Fibroblast of lung (primary cell): ENCODE measurements at places on chromosomes 16 and 17. TPM values are rescaled to one million over a fixed set of nuclear protein-coding genes. Genes with fewer than 3 reads are reported as not detected.

Gene ESRP2
- total RNA-seq, result under 0.01 and 0.17 TPM in 2 replicates

Gene CASKIN1
- total RNA-seq, result 0.17 and 0.26 TPM in 2 replicates

Gene TBC1D3K
- not detected in 2 replicates for total RNA-seq

Gene KCNH6
- not detected in 2 replicates for total RNA-seq

DNA sequence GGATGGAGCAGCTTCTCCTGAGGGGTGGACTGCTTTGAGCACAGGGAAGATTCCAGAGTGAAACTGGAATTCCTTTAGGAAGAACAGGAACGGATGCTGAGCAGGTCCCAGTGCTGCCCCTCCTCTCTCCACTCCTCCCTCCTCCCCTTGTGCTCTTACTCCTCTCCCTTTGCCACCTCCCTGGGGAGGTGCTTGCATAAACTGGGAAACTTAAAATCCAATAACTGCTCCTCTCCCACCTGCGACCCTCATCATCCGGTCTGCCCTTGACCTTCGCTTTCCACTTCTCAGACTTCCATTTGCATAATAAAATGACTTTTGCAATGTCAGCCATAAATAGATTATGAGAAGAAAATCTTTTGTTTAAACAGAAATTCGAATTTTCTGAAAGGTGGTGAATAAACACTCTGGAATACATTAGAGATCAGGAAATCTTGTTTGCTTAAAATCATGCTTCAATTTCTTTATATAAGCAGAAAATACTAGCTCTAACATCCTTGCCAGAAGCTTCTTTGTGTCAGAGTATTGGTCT, 23.7 kb downstream of the HSBP1 start:
- peaks cover 6% of the 10 kb centered on the region for H3K4me1 ChIP-seq
- H3K27ac ChIP-seq, result no peak overlapping the region
- DNase-seq, result no peak

DNA sequence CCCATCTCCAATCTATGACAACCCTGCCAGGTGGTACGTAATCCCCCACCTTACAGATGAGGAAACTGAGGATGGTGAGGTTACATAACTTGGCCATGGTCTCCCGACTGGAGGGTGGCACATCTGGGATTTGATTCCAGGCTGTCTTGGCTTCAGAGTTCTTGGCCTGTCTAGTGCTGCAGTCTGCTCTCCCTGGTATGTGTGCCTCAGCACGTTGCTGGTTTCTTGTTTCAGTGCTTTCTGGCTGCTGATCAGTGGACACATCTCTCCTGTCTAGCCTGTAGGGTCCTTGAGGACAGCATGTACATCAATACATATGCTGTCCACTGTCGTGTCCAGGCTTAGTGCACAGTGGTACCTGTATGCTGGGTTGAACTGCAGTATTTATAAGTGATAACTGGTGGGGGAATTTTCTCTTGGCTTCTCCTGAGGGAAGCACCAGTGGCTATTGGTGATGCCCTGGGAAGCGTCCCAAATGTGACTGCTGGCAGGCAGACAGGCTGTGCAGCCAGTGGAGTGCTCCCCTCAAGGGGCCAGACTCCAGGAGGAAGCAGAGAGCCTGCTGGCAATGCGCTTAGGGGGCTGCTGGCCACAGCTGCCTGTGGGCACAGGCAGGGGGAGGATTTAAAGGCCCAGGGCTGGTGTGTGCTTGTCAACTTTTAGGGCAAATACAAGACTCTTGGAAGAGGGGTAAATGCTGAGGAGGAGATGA, 14.4 kb downstream of the CTRL start:
- H3K4me3 ChIP-seq, result no peak overlapping the region
- H3K27me3 ChIP-seq, result no peaks in the 10 kb centered on the region
- H3K36me3 ChIP-seq, result peaks cover 1% of the 10 kb centered on the region
- no peak for DNase-seq

GRCh38 chr17:31400481-31400950, 9.0 kb downstream of the RAB11FIP4 start:
- no peaks in the 10 kb centered on the region for H3K4me1 ChIP-seq
- H3K27ac ChIP-seq, result no peak overlapping the region
- no peak overlapping the region for H3K4me3 ChIP-seq
- H3K27me3 ChIP-seq, result peaks cover 2% of the 10 kb centered on the region
- H3K36me3 ChIP-seq, result no peaks in the 10 kb centered on the region

DNA sequence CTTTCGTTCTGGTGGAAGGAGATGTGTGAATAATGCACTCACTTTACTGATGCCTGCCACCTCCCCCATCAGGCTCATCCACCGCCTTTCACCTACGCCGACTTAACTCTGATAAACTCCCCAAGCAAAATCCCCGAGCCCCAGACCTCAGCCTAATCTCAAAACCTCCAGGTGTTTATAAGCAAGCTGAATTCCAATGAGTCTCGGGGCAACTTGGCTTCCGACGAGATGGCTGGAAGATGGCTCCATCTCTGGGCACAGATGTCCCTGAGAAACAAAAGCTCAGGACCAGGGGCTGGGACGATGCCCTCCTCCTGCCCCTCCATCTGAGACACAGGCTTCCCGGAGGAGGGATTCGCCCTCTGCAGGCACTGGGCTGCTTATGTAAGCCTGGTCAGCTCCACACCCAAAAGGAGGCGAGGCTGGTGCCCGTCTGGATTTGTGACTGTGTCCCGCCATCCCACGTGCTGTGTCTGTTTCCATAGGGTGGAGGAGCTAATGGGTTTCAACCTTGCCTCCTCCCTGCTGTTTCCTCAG, 386.4 kb upstream of the TNRC6C start:
- H3K36me3 ChIP-seq, result no peaks in the 10 kb centered on the region
- peaks cover 19% of the 10 kb centered on the region for H3K27me3 ChIP-seq
- DNase-seq, result no peak
- no peak overlapping the region for H3K4me3 ChIP-seq

DNA sequence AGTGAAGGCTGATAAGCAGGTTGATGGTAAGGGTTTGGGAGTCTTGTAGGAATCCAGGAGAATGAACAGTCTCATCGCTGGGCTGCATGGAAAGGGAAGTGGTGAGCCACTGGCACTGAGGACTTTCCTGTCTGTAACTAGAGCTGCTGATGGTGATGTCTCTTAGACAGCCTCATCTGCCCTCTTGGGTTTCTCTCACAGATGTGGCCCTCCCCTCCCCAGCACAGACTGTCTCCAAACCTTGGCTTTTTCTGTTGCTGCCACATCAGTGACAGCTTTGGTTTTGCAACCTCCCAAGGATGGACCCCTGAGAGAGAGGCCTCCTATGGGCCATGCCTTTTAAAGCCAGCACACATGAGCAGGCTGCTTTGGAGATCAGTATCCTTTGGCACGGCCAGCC, 16.9 kb downstream of the PLCG2 start:
- no peaks in the 10 kb centered on the region for H3K27me3 ChIP-seq
- no peak for DNase-seq

DNA sequence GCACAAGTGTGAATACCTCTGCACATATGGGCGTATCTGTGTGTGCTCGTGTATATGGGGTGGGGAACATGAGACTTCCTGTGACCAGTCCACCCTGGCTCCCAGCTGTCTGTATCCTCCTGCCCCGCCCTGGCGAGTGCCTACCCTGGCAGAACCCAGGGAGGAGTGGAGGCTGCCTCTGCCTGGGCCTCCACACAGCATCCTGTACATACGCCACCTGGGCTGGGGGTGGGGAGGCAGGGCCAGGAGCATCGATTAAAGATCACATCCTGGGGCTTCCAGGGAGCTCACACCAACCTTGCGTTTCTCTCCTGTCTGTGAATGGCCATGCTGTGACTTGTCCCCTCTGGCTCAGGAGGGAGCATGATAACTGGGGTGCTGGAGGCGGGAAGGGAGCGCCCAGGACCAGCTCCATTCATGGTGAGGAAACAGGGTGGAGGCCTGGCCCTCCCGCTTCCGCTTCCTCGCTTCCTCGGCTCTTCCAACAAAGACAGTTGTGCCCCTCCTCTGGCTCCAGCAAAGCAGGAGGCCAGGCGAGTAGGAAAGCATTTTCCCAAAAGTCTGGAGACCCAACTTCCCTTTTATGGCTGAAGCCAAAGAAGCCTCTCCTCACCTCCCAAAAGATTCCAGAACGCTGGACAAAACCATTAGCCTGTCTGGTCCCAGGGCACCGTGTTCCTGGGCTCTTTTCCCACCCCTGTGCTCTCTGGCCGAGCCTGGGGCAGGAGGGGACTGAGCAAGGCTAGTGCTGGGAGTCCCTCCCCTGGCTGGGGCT, 22.9 kb downstream of the ADAM11 start:
- H3K27ac ChIP-seq, result no peak overlapping the region
- no peaks in the 10 kb centered on the region for H3K36me3 ChIP-seq
- peaks cover 2% of the 10 kb centered on the region for H3K4me1 ChIP-seq
- H3K4me3 ChIP-seq, result no peak overlapping the region

- H3K27me3 ChIP-seq, result no peaks in the 10 kb centered on the region
- H3K27ac ChIP-seq, result peak overlapping the region; percentile 53
- peak; percentile 97 for DNase-seq
- peaks cover 13% of the 10 kb centered on the region for H3K4me1 ChIP-seq
- no peaks in the 10 kb centered on the region for H3K36me3 ChIP-seq
Measured at GRCh38 chr16:15502041-15502725, 67.8 kb downstream of the BMERB1 start.

DNA sequence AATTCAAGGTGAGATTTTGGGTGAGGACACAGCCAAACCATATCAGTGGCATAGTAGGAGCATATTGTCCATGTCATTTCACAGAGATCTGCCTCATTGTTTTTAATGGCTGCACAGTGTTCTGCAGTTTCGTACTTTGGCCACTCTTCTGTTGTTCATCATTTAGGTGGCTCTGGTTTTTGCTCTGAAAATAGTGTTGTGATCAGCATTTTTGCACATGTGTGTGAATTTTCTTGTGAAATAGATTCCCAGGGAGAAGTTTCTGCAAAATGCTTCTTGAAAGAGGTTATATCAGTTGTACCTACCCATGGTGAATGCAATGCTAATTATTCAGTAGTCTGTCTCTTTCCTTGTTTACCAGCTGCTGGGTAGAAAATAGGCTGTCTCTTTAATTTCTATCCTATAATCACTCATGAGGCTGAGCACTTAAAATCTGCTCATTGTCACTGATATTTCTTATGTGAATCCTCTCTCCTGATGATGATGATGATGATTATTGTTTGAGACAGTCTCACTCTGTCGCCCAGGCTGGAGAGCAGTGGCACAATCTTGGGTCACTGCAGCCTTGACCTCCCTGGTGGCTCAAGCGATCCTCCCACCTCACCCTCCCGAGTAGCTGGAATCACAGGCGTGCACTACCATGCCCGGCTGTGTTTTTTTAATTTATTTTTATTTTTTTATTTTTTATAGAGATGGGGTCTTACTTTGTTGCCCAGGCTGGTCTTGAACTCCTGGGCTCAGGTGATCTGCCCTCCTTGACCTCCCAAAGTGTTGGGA, 10.5 kb downstream of the LCMT1 start:
- peaks cover 8% of the 10 kb centered on the region for H3K4me1 ChIP-seq
- H3K36me3 ChIP-seq, result peaks cover 1% of the 10 kb centered on the region
- H3K4me3 ChIP-seq, result no peak overlapping the region

DNA sequence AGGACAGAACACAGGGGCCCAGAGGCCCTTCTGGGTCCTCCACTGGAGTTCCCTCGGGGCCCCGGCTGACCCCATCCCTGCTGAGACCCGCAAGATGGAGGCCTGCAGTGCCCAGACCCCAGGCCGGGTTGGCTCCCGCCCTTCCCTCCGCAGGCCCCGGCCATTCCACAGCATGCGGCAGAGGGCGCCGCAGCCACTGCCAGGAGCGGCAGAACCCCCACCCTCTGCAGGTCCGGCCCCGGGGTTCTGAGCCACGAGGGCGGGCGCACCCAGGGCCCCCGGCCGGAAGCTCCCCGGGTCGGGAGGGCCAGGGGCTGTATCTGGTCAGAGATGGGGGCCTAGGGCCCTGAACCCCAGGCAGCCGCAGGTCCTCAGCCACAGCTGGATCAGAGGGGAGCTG, 2.4 kb upstream of the PERCC1 start:
- no peak overlapping the region for H3K4me3 ChIP-seq
- no peak for DNase-seq
- no peaks in the 10 kb centered on the region for H3K4me1 ChIP-seq
- H3K36me3 ChIP-seq, result no peaks in the 10 kb centered on the region
- no peaks in the 10 kb centered on the region for H3K27me3 ChIP-seq
- H3K27ac ChIP-seq, result no peak overlapping the region

DNA sequence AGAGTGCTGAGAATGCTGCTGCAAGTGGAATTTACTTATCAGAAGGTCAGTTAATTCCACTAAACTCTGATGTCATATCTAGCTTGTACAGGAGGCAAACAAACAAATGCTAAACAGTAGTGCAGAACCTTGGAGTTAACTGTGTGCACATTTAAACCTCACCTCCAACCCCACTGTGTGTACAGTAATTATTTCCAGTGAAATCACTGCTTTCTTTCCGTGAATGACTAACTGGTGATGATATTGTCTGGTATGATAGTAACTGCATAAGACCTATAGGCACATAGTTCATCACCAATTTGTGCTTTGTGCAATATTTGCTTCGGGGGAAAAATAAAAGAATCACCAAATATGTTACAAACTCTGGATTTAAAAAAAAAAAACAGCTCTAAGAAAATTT, 492.5 kb upstream of the HSBP1 start:
- no peaks in the 10 kb centered on the region for H3K4me1 ChIP-seq
- H3K27ac ChIP-seq, result no peak overlapping the region
- no peaks in the 10 kb centered on the region for H3K27me3 ChIP-seq
- H3K4me3 ChIP-seq, result no peak overlapping the region
- no peaks in the 10 kb centered on the region for H3K36me3 ChIP-seq

DNA sequence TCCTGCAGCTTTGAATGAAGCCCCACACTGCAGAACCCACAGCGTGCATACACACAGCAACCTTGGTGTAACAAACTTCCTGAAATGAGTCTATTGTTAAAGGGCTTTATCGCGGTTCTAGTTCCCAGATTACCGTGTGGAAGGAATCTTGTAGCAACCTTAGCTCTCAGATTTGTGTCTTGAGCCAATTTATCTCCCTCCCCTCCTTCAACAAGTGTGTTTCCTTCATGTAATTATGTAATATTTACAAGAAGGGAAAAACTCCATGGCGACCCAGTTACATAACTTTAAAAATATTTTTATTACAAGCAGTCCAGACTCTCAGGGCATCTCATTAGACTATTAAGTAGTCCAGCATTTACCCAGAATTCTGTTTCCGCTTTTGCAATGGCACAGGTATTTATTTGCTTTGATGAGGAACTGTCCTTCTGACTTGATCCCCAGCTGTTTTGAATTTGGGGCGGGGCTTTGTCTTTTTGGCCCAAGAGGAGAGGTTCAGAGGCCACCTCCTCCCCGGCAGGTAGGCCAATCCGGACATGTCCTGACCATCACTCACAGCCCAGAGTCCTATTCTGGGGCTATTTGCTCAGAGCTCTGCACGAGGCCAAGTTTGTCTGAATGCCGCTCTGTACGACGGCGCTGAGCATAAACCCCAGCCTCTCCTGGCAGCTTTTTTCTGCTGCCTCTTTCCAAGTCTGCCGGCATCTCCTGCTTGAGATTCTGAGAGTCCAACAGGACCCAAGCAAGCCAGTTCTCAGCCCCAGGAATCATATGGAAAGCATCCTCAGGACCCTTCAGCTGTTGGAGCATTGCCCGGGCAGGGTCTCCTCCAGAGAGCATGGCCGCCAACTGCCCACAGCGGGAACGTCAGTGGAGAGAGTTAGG, 35.6 kb downstream of the CLEC16A start:
- H3K4me1 ChIP-seq, result peaks cover 10% of the 10 kb centered on the region
- no peak overlapping the region for H3K4me3 ChIP-seq
- peak overlapping the region; percentile 13 for H3K27ac ChIP-seq
- H3K36me3 ChIP-seq, result peaks cover 5% of the 10 kb centered on the region
- DNase-seq, result peak; percentile 53
- no peaks in the 10 kb centered on the region for H3K27me3 ChIP-seq

- no peak overlapping the region for H3K27ac ChIP-seq
- H3K36me3 ChIP-seq, result no peaks in the 10 kb centered on the region
- no peak for DNase-seq
Measured at GRCh38 chr16:73558219-73558618, 510.3 kb upstream of the ZFHX3 start.
